OCI-LY7 (cell line): ENCODE measurements at places on chromosomes 6 and 20. TPM values are rescaled to one million over a fixed set of nuclear protein-coding genes. Genes with fewer than 3 reads are reported as not detected.

Gene GSTA1
- total RNA-seq, result not detected in 2 replicates

Gene NR2E1
- total RNA-seq, result not detected in 2 replicates

Gene HS3ST5
- not detected in 2 replicates for total RNA-seq

Gene CLDN20
- total RNA-seq, result not detected in 2 replicates

Gene SGK2
- total RNA-seq, result 0.48 and 0.87 TPM in 2 replicates

Gene RFX6
- total RNA-seq, result not detected in 2 replicates

Gene COL11A2
- total RNA-seq, result 4.5 and 4.6 TPM in 2 replicates

Gene SEL1L2
- total RNA-seq, result not detected in 2 replicates

Gene TRIM15
- not detected in 2 replicates for total RNA-seq

Gene FOXF2
- not detected in 2 replicates for total RNA-seq

Gene ALDH8A1
- not detected in 2 replicates for total RNA-seq

Gene COL9A1
- not detected in 2 replicates for total RNA-seq

Gene PIM1
- 24.7 and 35.8 TPM in 2 replicates for total RNA-seq

Gene SULF2
- 0.51 TPM in 1 of 2 replicates, not detected in the other for total RNA-seq

Gene RSPO3
- not detected in 2 replicates for total RNA-seq

Gene SPATS1
- total RNA-seq, result not detected in 2 replicates

Gene COL19A1
- 0.30 TPM in 1 of 2 replicates, not detected in the other for total RNA-seq

Gene ADTRP
- not detected in 2 replicates for total RNA-seq

Gene FKBP1C
- total RNA-seq, result 0.39 TPM in 1 of 2 replicates, not detected in the other

Gene PRDM1
- total RNA-seq, result 1.9 and 3.3 TPM in 2 replicates

Gene CLPSL1
- total RNA-seq, result not detected in 2 replicates

Gene NFATC2
- total RNA-seq, result 43.7 and 43.8 TPM in 2 replicates

Gene PXMP4
- total RNA-seq, result 7.8 and 8.2 TPM in 2 replicates

Gene GHRH
- not detected in 2 replicates for total RNA-seq

Gene CST5
- total RNA-seq, result not detected in 2 replicates

Gene HDGFL1
- not detected in 2 replicates for total RNA-seq

Gene SYCP2L
- 1.3 and 2.0 TPM in 2 replicates for total RNA-seq

Gene MUCL3
- not detected in 2 replicates for total RNA-seq

Gene C4B
- 3.7 and 4.2 TPM in 2 replicates for total RNA-seq

Gene TCP11
- total RNA-seq, result not detected in 2 replicates

Gene SAMD10
- total RNA-seq, result 11.9 and 13.3 TPM in 2 replicates

Gene PPP1R16B
- total RNA-seq, result 41.3 and 45.4 TPM in 2 replicates

Gene KHDRBS2
- 6.8 and 7.6 TPM in 2 replicates for total RNA-seq

Gene FAM83B
- total RNA-seq, result not detected in 2 replicates

Gene WFDC2
- 0.46 TPM in 1 of 2 replicates, not detected in the other for total RNA-seq

Gene MROH8
- 3.9 and 5.7 TPM in 2 replicates for total RNA-seq

Gene CYP39A1
- 22.6 and 24.5 TPM in 2 replicates for total RNA-seq

Gene KIAA1755
- not detected in 2 replicates for total RNA-seq

Gene MLN
- not detected in 2 replicates for total RNA-seq

Gene TRDN
- not detected in 2 replicates for total RNA-seq

Gene BHLHE23
- total RNA-seq, result not detected in 2 replicates

Gene PTGIS
- total RNA-seq, result not detected in 2 replicates

Gene TMEM200A
- total RNA-seq, result not detected in 2 replicates

Gene PRR18
- 0.13 TPM in 1 of 2 replicates, not detected in the other for total RNA-seq

Gene SFTA2
- total RNA-seq, result not detected in 2 replicates

Gene BPIFB1
- not detected in 2 replicates for total RNA-seq

Gene TREM1
- total RNA-seq, result 0.51 and 0.55 TPM in 2 replicates

Gene CALHM5
- not detected in 2 replicates for total RNA-seq

Gene GRIK2
- total RNA-seq, result not detected in 2 replicates

Gene TNFRSF6B
- 1.0 TPM in 1 of 2 replicates, not detected in the other for total RNA-seq
